ENCODE measurements at places on chromosomes 6 and 20.
A peak's percentile ranks its signal among the peaks of the same experiment; 100 is the strongest.

GRCh38 chr6:33781131-33781975, 7.6 kb downstream of the LEMD2 start:
- DNase-seq = no peak

DNA sequence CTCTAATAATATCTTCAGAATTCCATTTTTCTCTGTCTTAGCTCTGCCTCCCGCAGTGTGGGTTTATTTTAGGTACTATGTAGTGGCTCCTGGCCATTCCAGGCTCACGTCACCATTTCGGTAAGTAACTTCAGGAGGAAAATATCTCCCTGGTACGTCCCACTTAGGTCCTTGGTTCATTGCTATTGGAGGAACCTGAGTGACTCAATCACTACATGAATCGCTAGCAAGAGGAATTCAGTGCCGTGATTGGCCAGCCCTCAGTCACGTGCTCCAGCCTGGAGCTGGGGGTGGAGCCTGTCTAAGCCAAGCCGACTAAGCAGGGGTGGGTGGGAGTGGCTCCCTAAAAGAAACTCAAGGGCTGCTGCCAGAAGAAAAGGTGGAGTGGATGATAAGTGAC, 67.3 kb upstream of the E2F3 start:
- no peak for DNase-seq

GRCh38 chr6:76120302-76120701, 47.8 kb upstream of the IMPG1 start:
- no peak for DNase-seq

DNA sequence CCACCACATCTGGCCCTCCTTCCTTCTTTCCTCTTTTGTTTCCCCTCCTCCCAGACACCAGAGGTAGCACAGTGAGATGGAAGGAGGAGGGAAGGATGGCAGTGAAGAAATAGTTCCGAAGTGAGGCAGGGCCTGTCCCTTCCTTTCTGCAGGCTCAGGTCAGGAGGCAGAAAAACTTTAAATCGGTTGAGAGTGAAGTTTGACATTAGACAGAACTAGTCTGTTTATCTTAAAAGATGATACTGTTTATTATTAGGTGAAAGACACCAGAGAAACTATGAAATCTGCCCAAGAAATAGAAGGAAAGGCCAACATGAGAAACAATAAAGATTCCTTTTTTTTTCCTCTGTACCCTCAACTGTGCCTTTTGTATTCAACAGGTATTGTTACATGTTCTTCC, 670.3 kb downstream of the UTRN start:
- no peak for DNase-seq

- DNase-seq = no peak
These were observed 29.8 kb downstream of the UST start for GRCh38 chr6:148776321-148777308.

DNA sequence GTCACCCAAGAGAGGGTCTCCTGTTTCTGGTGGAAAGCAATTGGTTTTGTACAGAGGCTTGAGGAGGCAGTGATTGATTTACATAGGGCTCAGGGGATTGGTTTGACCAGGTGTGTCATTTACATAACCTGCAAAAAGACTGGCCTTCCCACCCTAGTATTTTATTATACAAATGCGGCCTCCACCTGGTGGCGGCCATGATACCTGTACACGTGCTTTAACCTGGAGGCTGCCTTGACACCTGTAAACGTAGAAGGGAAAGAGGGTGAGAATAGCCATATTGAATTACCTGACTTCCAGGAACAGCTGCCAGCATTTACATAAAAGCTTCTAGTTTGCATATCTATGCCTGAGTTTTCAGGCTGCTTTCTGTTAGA, 48.7 kb downstream of the HLA-DPB1 start:
- no peak for DNase-seq

GRCh38 chr6:7761051-7761450, 35.2 kb downstream of the BMP6 start:
- no peak for DNase-seq

DNA sequence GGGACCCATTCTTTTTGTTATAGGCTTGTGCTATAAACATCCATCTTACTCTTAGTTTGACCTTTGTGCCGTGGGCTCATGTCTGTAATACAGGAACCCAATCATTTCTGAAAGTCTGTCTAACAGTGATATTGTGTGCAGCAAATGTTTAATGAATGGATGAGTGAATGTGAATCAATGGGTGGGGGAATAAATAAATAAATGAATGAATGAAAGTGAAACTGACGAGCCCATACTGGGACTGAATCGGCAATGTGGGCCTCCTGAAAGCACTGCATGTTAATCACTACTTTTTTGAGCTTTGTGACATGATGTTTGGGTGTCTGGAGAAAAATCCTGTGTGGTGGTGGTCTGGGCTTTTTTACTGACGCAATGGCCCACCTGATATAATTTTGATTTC, 175.0 kb downstream of the GMPR start:
- no peak for DNase-seq

DNA sequence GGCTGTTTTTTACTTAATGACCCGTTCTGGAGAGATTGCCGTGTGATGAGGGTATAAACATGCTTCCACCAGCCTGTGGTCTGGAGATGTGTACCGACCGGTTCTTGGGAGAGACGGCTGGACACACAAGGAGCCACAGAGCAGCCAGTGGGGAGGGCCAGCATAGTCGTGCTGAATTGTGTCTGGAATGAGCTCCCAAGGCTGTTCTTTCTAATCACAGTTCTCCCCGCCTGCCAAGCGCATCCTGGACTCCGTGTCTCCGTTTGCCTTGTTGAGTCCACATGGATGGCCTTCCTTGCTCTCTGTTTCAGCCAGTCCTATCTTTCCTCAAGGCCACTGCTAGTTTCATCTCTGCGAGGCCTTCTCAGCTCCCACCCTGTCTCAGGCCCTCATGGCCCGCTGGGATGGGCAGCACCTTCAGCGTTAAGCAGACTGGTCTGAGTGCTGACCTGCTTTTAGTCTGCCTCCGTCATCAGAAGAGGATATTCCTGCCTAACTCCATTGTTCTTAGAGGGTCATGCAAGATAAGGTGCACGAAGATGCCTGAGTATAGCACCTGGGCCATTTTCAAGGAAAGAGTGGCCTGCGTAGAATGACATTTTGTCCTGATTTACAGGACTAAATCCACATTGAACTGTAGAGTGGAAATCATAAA, 20.6 kb downstream of the MANBAL start:
- no peak for DNase-seq

- no peak for DNase-seq
These were observed 256.5 kb downstream of the TAF4 start for GRCh38 chr20:61809006-61809770.

- no peak for DNase-seq
These were observed 20.3 kb upstream of the MAPK13 start for GRCh38 chr6:36110050-36110449.

DNA sequence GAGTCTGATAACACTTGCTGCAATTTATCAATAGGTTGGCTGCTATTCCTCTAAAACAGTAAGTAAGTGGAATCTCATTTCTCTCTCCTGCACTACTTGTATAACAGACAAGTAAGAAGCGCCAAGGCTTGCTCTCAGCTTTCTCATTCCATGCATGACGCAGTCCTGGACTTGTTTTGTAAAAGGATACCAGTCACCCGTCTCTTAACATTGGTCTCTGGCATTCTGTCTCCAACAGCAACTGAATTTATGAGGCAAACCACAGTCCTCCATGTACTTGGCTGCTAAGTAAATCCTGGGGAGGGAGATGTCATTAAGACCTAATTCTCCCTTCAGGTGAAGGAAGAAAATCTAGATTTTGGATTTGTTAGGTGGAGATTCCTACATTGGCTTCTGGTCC, 115.4 kb downstream of the OPN5 start:
- no peak for DNase-seq

DNA sequence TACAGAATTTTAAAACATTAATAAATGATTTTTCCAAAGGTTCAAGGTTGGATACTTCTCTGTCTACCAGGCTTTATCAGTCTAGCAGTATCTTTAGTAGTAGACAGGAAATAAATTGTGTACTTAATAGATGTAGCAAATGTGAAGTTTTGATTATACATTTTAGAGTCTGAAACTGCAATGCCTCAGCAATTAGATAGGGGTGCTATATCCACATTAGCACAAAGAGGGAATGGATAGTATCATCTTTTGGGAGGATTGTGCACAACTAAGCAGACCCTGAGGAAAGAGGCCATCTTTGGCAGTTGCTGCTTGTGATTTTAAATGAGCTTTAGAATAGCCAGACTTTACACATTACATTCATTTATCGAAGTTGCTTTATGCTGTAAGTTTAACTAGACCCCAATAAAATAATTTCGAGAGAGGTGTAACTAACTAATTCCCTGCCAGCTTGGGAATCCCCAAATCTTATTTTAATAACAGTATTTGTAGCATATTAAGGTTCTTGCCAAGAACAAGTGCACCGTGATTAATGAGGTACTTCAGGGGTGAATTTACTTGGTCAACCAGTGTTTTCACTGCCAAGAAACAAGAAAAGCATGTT, 2.8 kb downstream of the KCNQ5 start:
- peak; percentile 27 for DNase-seq

DNA sequence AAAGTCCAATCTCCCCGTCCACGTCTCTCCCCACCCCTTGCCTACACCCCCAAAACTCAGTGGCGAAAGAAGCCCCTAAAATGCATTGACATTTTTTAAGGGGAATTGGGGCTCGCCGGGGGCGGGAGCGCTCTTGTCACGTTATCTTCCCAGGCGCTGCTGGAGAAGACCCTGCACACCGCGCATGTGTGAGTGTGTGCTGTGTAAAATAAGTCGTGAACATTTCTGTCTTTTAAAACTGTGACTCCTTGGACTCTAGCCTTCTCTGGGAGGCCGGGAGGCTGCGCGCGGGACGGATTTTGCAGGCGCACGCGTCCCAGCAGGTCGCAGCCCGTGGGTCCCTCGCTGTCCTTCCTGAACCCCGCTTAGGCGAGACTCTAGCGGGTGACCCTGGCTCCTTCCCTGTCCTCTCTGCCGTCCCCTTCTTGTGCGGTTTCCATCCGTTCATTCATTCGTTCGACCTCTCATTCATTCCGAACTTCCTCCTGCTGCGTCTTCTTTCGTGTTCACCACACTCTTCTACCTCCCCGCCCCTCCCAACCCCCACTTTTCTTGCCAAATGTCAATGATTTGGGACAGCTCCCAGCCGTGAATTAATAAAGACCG, 2.2 kb downstream of the NRN1 start:
- DNase-seq = no peak

- no peak for DNase-seq
These were observed 779 bp downstream of the HEBP2 start for GRCh38 chr6:138404666-138405337.

DNA sequence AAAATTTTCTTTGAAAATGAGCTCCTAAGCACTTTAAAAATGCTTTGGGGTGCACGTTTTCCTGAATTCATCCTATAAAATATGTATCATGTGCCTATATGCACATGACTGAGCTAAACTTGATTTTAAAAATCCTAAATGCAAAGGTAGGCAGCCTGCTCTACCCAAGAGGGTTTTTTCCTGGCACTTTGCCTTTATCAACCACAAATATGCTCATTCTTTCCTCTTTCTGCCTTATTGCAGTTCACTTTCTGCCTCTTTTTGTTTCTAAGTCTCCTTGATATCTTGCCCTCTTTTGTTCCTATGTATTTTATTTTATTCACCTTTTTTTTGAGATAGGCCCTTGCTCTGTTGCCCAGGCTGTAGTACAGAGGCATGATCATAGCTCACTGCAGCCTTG, 229.3 kb downstream of the GRM1 start:
- no peak for DNase-seq

- DNase-seq = no peak
These were observed 596.8 kb downstream of the TFAP2B start for GRCh38 chr6:51415501-51415900.

DNA sequence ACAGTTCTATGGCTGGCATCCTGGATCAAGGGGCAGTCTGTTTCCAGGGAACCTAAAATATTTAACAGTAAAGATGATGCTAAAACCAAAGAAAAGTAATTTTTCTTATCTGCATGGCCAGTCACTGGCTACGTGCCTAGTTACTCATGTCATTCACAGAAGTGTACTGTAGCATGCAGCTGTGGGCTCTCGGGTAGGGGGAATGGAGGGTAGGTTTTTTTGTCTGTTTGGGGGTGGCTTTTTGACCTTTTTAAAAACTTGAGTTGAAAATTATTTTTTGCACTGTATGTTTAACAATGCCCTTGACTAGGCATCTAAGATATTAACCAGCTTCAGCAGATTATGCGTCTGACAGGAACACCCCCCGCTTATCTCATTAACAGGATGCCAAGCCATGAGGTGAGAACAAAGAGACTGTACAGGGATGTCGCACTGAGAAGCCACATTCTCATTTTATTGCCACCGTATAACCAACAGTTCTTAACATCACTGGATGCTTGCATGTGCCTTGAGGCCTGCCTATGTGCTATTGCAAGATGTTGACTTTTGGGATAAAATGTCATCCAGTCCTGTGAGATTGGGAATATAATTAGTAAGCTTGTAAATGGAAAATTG, 30.3 kb upstream of the MAPK13 start:
- no peak for DNase-seq

DNA sequence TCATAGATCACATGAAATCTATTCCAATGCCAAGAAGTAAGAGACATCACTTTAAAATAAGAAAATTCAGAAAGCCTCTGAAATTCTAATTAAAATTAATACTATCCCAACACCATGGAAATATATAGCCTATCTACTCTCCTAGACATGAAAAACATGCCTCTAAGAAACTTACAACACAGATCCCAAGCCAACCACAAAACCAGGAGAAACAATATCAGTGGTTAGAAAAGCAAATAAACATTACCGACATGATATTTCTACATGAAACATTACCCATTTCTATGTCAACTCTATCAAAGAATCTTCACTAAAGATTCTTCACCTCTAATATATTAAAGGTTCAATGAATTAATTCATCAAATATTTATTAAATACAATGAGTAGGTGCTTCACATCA, 4.8 kb downstream of the EPB41L2 start:
- DNase-seq = no peak

GRCh38 chr6:139344186-139344963, 30.1 kb downstream of the CITED2 start:
- DNase-seq = peak; percentile 77

DNA sequence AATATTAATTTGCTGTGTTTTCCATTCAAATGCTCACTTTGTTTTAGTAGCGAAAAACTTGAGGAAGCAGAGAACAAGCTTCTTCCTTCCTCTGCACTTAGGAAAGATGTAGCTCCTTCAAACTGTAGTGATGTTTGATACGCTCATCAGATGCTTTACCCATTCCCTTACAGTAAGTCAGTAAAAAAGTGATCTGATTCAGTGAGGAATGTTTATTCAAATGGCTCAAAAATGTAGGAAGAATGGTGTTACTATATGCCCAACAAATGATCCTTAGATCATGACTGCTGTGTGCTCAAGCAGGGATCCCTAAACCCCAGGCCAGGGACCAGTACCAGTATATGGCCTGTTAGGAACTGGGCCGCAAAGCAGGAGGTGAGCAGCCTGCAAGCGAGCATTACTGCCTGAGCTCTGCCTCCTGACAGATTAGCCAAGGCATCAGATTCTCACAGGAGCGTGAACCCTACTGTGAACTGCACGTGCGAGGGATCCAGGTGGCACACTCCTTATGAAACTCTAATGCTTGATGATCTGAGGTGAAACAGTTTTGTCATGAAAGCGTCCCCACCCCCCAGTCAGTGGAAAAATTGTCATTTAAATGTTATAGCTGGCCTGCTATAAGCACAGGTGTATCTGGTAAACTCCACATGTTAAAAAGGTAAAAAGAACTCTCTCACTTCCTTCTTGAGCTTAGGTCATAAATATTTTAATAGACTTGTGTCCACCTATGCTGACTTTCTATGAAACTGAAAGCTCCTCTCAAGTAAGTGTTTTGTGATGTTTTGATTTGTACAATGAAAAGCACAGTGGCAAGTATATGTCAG, 187.2 kb downstream of the FOXC1 start:
- DNase-seq = no peak

Data from SHP77 (cell line).